ENCODE measurements at places on chromosomes 6 and 20.

GRCh38 chr20:4156411-4156810, 141.1 kb upstream of the RNF24 start:
- no peak for DNase-seq

DNA sequence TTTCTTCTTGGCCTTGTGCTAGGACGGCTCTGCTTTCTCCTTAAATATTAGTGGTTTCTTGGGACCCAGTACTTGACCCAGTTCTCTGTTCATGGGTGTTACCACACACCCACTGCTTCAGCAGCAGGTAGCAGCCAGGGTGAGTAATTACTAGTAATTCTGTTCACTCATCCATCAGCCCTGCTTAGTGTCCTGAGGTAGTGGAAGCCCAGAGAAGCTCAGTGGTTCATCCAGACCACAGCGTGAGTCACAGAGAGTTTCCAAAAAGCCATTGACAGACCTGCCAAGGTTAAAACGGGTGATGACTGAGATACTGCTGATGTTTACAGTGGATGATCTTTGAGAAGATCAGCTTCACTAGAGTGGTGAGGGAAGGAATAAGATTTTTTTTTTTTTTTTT, 51.7 kb upstream of the HINT3 start:
- peak; percentile 42 for DNase-seq

DNA sequence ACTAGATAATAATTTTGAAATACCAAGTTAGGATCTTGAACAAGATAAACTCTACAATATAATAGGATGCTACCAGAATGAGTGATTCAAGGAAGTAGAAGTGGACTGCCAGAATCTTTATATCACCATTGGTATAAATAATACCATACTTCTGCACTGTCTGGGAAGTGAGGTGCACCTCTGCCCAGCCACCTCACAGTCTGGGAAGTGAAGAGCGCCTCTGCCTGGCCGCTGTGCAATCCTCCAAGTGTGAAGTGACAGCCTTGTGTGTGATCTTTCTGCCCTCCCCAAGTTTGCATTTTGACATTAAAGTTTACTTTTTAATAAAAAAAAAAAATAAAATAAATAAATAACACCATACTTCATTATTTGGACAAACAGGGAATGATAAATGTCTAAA, 18.8 kb downstream of the LATS1 start:
- no peak for DNase-seq

DNA sequence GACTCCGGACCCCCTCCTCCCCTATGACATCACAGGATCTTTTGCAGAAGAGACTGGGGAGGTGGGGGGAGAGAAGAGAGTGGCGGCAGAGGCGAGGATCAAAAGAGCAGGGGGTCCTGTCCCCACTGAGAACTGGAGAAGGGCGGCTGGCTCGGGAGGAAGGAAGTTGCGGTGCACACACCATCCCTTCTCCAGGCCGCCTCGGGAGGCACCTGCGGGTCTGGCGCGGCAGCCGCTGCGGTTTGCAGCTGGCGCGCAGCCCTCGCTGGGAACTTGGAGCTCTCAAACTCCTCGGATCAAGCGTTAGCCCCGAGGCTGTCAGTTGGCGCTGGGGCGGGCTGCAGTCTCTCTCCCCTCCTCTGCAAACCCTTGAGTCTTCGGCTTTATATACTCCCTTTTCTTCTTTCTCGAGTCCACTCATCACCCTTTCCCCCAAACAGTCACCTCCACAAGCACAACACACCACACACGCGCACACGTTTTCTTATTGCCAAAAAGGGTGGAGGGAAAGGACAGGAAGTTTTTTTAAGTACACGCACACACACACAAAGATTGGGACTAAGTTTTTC, 180.7 kb downstream of the TBXT start:
- DNase-seq, result no peak

DNA sequence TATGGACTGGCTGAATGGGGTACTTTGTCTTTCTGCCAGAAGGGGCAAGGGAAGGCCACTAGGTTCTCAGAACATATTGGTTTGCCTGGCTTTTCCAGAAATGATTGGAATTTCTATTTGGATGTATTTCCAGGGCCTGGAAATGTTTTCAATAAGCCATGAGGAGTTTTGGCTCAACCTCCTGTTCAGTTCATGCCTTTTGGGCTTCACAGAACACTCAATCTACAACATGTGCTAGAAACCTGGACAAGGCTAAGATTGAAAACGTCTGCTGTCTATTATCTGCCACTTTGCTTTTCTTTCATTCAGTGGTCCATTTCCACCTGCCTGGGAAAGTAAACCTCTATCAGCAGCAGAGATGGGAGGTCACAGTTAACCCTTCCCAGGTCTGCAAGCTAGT, 793.4 kb downstream of the TENT5A start:
- no peak for DNase-seq

- no peak for DNase-seq
These were observed 952.9 kb upstream of the EPHA7 start for GRCh38 chr6:94372229-94372628.

DNA sequence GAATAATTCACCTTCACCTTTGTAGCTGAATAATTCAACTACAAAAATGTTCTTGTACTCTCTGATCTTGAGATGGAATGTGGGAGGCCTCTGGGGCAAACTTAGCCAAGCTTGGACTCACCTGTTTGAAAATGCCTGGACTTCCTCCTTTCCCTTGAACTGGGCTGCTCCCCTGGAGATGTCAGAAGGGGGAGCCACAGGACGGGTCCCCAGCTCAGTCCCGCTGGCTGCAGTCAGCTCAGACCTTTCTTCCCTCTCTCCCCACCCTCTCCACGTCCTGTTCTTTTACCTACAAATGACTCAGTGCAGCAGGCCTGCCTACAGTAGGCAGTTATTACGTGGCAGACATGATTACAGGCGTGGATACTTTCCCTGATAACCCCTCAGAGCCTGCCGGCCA, 131.5 kb upstream of the RALGAPA2 start:
- DNase-seq, result no peak

DNA sequence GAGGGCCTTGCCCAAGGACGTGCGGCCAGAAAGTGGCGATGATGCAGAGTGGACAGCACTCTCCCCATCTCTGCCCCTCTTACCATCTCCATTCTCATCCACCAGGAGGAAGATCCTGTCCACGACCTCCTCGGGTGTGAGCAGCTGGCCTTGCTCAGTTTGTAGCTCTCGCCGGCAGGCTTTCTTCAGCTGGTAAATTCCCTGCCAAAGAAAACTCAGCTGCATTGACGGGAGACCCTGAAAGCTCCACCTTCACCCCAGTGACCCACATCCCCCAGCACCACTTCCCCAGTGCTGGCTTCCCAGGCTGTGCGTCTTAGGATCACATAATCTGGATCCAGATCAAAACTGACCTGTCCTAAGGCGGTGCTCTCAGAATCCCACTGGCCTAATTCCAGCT, 9.2 kb downstream of the GUCA1B start:
- no peak for DNase-seq

- DNase-seq, result no peak
These were observed 36.7 kb downstream of the MAN1A1 start for GRCh38 chr6:119312875-119313338.

DNA sequence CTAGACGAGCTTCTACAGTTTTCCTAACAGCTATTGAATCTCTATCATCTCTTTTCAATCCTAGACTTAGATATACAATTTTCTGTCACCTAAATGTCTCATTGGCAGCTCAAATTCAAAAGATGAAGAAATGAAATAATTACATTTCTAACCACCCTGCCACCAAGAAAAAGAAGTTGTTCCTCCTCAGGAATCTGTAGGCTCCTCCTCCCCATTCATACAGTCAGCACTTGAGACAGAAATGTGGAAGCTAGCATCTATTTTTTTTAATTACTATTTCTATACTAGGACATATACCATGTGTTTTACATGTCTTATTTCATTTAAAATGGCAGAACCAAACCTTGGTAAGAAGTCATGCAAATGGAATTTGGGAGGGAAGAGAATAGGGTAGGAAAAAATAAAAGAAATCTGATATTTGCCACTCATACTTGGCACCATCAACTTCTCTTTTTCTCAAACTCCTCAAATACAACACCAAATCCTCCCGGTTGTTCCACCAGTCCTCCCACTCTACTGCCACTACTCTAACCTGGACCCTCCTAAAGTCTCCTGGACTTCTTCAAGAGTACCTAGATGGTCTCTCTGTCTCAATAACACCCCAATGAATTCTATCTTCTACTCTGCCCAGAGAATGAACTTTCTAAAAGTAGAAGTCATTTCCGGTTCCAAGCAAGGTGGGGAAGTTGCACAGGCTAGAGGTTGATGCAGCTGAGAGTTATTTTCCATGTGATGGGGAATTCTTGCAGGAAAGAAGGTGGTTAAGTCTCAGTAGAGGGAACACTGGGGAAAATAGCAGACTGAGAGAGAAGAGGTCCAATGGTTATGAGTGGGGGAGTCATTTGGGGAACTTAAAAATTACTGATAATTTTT, 54.1 kb downstream of the ATXN1 start:
- DNase-seq, result no peak

GRCh38 chr20:49866051-49866450, 49.3 kb downstream of the SPATA2 start:
- DNase-seq, result no peak

- DNase-seq, result no peak
These were observed 118.4 kb downstream of the ANKRD60 start for GRCh38 chr20:58109918-58110635.

DNA sequence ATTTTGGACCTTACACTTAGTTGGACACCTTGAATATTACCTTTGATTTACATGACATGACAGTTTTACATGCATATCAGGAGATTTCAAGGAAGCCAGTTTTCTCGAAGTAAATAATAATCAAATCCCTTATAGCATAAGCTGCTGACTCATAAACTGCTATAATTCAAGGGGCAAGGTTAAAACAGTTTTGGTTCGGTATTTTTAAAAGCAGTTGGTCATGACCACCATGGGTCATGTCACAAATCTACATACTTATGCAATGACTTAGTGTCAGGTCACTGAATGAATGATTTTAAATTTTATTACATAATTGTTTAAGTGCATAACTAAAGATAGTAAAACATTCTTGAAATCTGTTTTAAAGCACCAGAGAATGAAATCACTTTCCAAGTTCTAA, 158.0 kb downstream of the DST start:
- no peak for DNase-seq

GRCh38 chr20:1626528-1627199, 6.9 kb upstream of the SIRPB1 start:
- DNase-seq, result no peak

DNA sequence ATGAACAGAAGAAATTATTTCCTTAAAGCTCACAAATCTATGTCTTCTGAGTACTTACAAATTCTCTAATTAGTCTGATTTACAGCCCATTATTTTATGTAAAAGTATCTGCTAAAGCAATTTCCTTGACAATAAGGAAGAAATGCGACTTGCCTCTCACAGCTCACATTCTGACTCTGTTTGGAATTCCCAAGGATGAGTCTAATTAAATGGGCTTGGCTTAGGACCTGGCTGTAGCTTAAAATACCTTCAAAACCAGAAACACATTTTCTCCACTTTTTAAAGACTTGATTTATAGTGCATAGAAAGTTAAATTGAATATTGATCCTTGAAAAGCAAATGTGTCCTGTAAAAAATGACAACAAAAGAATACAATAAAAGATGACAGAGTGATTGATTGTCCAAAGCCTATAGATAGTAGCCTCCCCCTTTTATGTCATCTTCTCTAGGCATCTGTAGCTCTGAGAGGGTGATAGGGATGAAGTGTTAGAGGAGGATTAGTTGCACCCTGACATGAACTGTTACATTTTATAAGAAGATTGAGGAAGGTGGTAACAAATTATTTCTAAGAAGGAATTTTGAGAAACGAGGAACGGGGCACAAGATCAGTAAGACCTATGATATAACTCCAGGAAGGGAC, 118.9 kb downstream of the MACROD2 start:
- DNase-seq, result no peak
